ENCODE measurements at places on chromosomes 3 and 15. TPM values are rescaled to one million over a fixed set of nuclear protein-coding genes. Genes with fewer than 3 reads are reported as not detected.

Gene CDC25A
- 8.9 TPM for total RNA-seq

Gene PPARG
- 42.5 TPM for total RNA-seq

Gene DNASE1L3
- not detected for total RNA-seq

Gene CILP
- 0.23 TPM for total RNA-seq

Gene PLCH1
- 0.97 TPM for total RNA-seq

Gene TRANK1
- total RNA-seq = 2.2 TPM

Gene MRPS25
- 42.7 TPM for total RNA-seq

Gene NMNAT3
- 1.6 TPM for total RNA-seq

Gene GRK7
- total RNA-seq = not detected

Gene CCR8
- total RNA-seq = not detected

Gene GNAT1
- total RNA-seq = not detected

Gene CACNA1D
- 1.2 TPM for total RNA-seq

All from A549 treated with GW870086 at 1 μM for 4 hours (cell line).